Ureter (tissue), 1 donor: ENCODE measurements at places on chromosomes 12 and 14. TPM values are rescaled to one million over a fixed set of nuclear protein-coding genes. Genes with fewer than 3 reads are reported as not detected.

DNA sequence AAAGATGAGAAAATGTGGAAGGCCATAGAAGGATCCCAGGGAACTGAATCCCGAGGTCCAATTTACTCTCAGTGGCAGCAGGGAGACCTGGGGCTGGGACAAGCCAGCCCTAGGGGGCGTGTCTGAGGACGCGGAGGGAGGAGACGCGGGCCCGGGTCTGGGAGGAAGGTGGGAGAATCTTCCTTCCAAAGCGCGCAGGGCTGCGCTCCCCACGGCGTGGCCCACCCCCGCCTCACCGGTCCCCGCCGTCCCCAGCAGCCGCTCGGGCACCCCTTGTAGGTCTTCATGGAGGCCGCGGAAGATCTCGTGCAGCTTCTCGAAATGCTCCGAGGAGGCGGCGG, 323 bp downstream of the VTI1B start:
- DNase-seq, result peak; percentile 69

GRCh38 chr12:67069451-67070306, 199.5 kb upstream of the CAND1 start:
- DNase-seq, result peak; percentile 58

The KRT4 gene
- 0.81 TPM for total RNA-seq

DNA sequence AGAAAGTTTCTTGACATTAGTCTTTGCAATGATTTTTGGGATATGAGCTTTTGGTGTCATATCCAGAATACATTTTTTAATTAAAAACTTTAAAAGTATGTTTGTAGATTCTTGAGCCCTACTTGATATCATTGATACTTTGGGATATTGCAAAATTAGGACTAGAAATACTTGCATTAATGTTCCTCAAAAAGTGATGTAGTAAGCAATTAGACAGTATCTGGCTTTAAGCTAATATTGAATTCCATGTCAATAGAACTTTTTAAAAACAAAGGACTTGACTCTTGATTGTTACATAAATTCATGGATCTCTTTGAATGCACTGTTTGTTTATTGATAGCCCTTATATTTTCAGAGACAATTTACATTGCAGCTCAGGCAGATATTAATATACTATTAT, 15.6 kb downstream of the PEX5 start:
- no peak for DNase-seq

DNA sequence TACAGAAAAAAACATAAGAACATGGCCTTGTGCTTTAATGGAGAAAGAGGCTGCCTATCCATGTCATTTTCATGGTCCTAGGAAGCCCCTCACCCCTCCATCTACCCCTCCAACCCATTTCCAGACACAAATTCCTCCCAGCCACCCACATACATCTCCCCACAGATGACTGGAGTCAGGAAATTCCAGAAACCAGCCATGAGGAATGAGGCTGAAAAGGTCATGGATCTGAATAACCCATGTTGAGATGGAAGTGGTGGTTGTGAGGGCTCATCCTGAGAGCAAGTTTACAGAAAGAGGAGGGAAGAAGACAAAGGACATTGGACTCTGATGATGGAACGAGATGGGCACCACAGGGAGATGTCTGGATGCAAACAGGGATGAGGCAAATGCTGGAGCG, 23.9 kb upstream of the C12orf42 start:
- DNase-seq, result no peak

DNA sequence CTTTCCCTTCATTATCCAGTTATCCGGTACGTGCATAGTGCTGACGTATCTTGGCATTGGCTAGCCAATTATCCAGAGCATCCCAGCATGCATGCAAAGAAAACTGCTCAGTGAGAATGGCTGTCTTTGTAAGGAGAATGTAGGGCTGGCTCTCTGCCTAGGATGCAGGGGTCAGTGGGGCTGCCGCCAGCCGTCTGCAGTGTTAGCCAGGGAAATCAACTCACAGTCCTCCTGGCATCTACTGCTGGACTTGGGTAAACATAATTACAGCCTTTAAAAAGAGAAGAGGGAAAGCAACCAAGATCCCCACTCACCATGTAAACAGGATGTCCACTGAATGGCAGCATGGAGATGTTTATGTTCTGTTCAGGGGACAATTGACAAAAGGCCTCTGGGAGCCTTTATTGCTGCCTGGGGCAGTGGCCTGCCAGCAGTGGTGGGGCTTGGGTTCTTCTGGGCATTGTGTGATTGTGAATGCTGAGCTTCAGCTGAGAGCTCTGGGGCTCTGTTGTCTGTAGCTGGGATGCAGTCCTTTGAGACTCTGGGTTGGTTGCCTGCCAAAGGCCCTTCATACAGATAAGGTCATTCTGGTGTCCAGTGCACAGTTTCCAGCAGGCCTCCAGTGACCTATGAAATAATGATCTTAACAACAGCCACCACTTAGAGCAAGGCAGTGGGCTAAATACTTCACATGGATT, 121.8 kb downstream of the TBC1D30 start:
- no peak for DNase-seq

DNA sequence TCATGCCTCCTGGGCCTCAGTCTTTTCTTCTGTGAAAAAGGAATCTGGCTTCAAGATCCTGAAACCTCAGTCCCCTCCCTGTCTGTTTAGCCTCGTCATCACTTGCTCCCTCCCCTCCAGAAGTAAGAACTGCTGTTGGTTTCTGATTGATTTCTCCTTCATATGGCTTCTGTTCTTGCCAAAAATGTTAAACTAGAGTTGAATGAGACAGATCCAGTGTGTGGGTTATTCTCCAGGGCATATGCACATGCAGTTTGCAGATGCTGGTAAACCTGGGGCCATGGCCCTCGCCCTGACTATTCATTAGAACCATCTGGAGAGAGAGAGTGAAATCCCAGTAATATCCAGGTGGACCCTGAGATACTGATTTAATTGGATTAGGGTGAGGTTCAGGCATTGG, 175.1 kb downstream of the TMEM132C start:
- DNase-seq, result no peak

- DNase-seq, result no peak
These were observed 11.1 kb upstream of the KITLG start for GRCh38 chr12:88591343-88591742.

The LBHD2 gene
- total RNA-seq, result not detected

The SLCO1B3 gene
- total RNA-seq, result not detected

DNA sequence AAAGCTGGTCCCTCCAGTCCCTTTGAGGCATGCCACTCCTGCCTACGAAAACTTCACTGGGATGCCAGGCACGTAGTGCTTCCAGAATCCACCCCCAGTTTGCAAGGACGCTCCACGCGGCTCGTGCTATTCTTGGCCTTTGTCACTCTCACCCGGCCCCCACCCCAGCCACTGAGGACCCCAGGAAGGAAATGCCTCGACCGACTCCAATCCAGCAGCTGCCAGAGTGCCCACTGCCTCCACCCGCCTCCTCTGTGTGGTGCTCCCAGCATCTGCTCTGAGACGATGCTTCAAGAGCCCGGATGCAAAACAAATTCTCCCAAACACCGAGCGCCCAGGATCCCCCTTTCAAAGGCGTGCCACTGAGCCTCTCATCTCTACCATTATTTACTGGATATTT, 123.9 kb downstream of the RFLNA start:
- no peak for DNase-seq

DNA sequence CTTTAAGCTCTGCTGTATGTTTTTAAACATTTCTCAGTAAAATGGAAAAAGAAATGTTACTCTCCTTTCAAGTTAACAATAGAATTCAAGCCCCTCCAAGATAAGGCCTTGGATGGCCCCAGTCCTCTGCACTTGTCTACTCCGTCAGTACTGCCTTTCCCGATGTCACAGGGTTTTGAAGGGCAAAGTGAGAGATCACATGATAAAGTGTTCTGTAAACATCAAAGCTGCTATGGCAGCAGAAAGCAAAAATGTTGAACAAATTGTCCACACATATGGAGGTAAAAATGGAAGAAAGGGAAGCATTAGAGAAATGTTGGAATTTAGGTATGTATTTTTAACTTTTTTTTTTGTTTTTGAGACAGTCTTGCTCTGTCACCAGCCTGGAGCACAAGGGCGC, 33.5 kb upstream of the CDK2AP1 start:
- no peak for DNase-seq

GRCh38 chr12:132614861-132615578, 3.6 kb upstream of the P2RX2 start:
- DNase-seq, result peak; percentile 79
